Activated CD4-positive, alpha-beta T cell treated with anti-CD3 and anti-CD28 coated beads for 24 hours (primary cell): ENCODE measurements at places on chromosomes 11 and 22.

GRCh38 chr11:35412285-35412684, 7.1 kb downstream of the SLC1A2 start:
- DNase-seq: no peak

DNA sequence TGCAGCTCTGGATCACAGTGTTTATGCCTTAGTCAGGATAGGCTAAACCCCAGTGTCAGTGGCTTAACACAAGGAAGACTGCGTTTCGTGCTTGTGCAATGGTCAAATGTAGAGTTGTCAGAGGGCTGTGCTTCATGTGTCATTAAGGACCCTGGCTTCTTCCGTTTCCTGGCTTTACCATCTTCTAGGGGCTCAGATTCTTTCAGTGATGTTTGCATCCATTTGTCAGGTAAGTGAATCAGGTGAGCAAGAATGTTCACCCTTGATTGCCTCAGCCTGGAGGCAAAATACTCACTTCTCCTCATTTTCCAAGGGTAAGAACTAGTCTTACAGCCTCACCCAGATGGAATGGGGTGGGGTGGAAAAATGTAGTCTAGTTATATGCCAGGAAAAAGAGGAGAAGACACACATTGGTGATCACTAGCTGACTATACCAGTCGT, 20.5 kb upstream of the AMOTL1 start:
- no peak for DNase-seq

DNA sequence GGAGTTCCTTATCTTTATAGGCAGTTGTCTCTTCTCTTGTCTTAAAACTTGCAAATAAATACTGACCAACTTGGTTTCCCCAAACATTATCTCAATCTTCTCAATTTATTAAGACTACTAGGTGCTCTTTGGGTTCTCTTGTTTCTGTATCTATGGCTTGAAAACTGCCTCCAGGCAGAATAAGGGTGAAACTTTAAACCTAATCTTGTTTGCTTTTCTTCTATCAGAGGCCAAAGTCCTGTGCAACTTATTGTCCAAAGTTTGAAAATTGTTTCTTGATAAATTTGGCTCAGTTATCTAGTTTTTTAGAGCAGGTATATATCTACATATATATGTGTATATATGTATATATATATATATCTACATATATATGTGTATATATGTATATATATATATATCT, 110.1 kb upstream of the ANO5 start:
- DNase-seq: no peak

DNA sequence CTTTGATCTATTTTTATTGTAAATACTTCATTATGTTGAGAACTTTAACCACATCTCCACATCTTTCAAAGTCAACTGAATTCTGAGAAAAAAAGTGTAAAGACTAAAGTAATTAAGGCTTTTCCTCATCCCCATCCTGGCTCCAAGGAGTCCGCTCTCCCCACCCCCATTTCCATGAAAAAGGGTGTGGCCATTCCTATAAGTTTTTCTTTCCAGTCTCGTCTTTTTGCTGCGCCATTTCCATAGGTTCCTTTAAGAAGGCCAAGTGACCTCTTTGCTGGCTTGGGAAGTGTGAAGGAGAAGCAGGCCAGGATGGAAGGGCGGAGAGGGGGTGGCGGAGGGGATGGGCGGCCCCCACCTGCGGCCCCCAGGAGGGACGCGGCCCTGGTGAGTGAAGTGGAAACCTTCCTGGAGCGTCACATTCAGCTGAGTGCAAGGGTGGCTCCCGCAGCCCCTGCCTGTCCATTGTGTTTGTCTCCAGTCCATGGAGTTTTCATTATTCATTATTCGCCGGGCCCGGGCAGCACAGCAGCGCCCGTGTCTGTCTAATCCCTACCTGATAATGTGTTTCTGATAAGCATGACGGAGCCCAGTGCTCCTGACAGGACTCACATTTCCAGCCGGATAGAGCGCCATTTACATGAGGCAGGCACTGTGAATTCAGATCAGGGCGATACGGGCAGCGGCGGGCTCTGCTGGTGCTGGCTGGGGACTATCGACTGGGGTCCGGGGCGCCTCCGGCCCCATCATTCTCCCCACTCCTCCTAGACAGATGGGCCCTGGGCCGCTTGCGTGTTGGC, 739.8 kb downstream of the OPCML start:
- no peak for DNase-seq

DNA sequence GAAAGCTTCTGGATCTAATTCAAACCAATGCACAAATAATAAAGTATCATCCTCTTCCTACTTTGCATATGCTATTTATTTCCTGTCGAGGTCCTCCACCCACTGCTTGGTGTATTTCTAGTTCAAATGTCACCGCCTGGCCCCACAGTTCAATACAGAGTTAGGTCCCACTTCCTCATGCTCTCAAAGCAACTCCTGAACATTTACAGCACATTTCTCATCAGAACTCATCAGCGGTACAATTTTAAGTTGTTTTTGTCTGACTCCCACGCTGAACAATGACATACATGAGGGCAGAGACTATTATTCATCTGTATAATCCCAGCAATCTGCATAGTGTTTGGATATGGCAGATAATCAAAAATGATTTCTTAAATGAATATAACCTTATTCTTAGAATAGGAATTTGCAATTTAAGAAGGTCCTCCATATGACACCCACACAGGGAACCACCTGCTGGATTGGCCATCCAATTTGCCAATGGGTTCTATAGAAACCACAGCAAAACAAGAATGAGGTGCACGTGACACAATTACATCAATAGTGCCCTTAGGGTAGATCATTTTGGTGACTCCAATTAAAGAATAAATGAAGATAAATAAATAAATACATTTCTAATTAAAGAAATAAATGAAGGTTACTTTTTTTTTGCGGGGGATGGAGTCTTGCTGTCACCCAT, 54.2 kb downstream of the SLC25A17 start:
- DNase-seq: no peak
